ENCODE measurements at places on chromosomes 16 and 17. TPM values are rescaled to one million over a fixed set of nuclear protein-coding genes. Genes with fewer than 3 reads are reported as not detected.

- no peak for DNase-seq
Measured at GRCh38 chr17:70208825-70209555, 39.7 kb downstream of the KCNJ2 start.

GRCh38 chr16:8663192-8664089 is 11.0 kb upstream of the ABAT start:
- DNase-seq = no peak

GRCh38 chr17:37118366-37119137 is 169.8 kb downstream of the AATF start:
- no peak for DNase-seq

GRCh38 chr16:4641895-4642294 is 17.3 kb downstream of the MGRN1 start:
- DNase-seq = no peak

- DNase-seq = no peak
Measured at GRCh38 chr17:28871056-28871579, 16.3 kb downstream of the ERAL1 start.

GRCh38 chr17:80718428-80718827 is 173.8 kb downstream of the RPTOR start:
- DNase-seq = no peak

GRCh38 chr17:1372618-1373017 is 27.4 kb downstream of the YWHAE start:
- DNase-seq = no peak

DNA sequence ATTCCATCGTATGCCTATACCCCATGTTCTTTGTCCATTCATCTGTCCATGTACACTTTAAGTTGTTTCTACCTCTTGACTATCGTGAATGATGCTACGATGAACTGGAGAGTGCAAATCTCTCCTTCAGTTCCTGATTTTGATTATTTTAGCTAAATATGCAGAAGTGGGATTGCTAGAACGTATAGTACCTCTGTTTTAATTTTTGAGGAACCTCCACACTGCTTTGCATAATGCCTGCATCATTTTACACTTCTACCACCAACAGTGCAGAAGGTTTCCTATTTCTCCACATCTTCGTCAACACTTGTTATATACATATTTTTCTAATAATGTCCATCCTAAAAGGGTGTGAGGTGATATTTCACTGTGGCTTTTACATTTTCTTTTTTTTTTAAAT is 43.9 kb downstream of the SDR42E1 start:
- DNase-seq = no peak

DNA sequence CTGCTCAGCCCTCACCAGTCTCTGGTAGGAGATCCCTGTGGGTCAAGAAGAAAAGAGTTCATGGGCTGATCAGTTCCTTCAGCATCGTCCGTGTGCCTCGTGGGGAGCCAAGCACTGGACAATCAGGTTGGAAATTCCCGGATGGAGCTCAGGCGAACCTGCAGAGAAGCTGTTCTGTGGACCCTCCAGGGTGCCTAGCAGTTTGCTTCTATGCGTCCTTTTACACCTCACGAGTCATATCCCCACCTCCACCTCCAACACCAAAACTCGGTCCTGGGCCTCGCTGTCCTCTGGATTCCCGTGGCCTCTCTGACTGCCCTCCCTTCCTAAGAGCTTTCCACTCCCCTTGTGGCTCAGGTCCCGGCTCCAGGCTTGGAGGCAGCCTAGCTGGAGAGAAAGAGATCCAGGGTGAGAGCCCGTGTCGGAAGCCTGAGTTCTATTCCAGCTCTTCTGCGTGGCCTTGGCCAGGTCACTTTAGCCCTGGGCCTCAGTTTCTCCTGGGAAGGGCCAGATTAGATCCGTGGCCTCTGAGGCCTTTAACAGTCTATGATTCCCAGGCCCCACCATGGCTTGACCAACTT is 26.2 kb upstream of the PIK3R6 start:
- DNase-seq = no peak

DNA sequence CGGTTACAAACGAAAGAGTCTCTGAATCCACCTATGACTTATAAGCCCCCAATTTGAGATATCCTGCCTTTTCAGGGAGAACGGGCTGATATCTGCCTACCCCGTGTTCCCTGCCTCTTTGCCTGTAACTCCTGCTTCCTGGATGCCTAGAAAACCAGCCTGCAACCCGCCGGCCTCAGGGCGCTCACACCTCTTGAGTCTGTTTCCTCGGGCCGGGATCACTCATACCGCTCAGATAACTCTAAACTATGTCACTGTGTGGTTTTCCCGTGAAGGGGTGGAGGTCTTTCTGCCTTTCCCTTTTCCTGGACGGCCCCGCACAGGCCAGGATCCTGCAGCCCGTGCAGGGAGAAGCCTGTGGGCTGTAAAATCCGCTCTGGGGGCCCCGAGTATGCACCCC is 10.4 kb downstream of the RPUSD1 start:
- no peak for DNase-seq

DNA sequence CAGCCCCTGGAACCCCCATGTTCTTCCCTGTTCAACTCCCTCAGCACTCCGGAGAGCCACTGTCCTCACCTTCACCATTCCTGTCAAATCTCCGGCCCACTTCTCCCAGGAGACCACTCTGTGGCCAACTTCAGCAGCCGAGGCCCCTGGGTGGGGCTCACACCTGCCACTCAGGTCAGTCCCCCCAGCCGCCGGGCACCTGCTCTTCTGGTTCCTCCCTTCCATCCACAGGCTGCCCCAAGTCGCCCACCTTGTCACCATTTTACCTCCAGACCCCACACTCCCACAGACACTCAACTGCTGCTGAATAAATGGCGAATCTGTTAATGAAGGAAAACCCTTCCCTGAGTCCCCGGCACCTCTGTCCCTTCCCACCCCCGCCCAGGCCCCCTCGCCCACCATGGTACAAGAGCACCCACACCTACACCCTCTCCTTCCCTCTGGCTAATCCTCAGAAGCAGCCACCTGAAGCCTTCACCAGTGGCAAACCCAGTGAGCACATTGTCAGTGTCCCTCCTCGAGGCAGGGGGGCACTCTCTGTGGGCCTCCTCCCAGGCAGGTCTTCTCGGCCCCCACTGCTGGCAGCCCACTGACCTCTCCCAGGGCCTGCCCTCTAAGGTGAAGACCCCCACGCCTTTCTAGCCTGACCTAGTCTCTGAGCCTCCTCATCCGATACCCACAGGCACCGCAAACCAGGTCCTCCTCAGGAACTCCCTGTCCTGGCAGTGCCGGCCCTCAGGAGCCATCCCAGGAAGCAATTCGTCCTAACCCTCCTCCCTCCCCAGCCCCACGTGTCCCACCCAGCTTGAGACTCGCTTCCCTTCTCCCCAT is 8.2 kb downstream of the CANT1 start:
- no peak for DNase-seq

GRCh38 chr16:27746076-27746855 is 196.3 kb downstream of the KATNIP start:
- DNase-seq = no peak

DNA sequence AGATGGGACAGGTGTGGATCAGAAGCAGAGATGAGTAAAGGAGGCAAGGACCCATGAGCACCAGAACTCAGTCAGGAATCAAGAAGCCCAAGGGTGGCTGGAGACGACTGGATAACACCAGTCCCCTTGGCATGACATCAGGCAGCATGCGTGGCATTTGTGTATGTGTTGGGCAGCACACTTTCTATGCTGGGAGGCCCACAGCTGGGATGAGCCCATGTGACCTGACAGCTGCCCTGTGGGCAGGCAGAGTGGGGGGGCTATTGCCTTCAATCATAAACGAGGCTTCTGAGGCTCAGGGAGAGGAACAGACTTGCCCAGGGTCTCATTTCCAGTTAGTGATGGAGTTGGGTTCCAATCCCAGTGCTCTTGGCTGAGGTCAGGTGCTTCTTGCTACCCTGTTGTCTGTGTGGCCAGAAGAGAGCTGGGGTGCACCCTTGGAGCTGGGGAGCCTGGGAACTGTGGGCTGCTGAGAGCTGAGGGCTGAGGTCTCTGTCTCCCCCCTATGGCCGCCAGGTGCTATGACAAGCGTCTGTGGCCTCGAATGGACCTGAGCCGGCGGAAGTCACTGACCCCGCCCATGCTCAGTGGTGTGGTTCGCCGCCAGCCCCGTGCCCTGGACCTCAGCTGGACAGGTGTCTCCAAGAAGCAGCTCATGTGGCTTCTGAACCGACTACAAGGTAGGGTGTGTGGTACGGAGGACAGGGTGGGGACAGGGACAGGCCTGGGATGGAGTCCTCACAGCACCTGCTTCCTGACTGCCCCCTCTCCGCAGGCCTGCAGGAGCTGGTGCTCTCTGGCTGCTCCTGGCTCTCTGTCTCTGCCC is 7.1 kb upstream of the ORAI3 start:
- DNase-seq = peak; percentile 87

GRCh38 chr17:27315322-27315721 is 21.4 kb downstream of the WSB1 start:
- peak; percentile 89 for DNase-seq

The MYO15A gene
- total RNA-seq = 0.15 TPM

The ABR gene
- total RNA-seq = 18.1 TPM

The CACNG3 gene
- not detected for total RNA-seq

The YPEL2 gene
- 20.0 TPM for total RNA-seq

The KRT12 gene
- total RNA-seq = not detected

The ABCC6 gene
- 1.2 TPM for total RNA-seq

The SLC9A5 gene
- 1.2 TPM for total RNA-seq

The DCUN1D3 gene
- total RNA-seq = 6.9 TPM

The G6PC1 gene
- total RNA-seq = not detected

The TPSG1 gene
- not detected for total RNA-seq
